ENCODE measurements at places on chromosomes 5 and 9. TPM values are rescaled to one million over a fixed set of nuclear protein-coding genes. Genes with fewer than 3 reads are reported as not detected.

DNA sequence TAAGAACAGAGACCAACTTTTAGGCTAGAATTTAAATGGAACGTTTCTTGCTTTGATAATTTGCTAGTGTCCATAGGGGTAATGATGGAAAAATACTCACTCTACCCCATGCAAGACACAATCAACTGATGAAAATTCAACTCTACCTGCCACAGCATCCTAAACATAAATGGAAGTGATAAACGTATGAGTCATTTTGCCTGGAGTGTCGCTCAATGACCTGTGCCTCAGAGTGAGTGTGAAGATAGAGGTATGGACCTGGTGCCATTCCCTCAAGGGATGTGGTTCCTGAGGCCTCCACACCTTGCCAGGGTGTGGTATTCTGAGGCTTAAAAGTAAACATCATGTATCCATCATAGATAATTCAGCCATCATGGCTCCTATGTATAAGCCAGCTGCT, 14.0 kb downstream of the ARL14EPL start:
- no peak for DNase-seq

DNA sequence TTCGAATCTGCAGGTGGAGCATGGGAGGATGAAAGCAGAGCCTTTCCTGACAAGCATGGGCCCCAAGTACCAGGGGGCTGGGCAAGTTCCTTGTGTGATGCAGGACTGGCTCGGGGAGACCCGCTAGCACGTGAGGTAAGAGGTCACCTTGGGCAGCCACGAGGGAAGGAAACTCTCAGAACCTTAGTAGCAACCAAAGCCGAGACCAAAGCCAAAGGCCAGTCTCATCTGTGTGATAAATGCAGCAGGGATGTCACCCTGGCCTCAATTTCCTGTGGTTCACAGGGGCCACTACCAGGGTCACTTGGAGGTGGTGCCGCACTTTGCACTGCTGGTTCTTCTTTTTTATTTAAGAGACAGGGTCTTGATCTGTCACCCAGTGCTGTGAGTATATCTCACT, 39.5 kb downstream of the PRRT1B start:
- no peak for DNase-seq

- DNase-seq = no peak
Measured at GRCh38 chr5:101080462-101081240, 177.6 kb upstream of the ST8SIA4 start.

- DNase-seq = no peak
Measured at GRCh38 chr5:174340226-174340625, 294.7 kb downstream of the NSG2 start.

The EEIG1 gene
- 56.9 TPM for total RNA-seq

The C8G gene
- 1.4 TPM for total RNA-seq

The SPIN1 gene
- 76.4 TPM for total RNA-seq

The SOHLH1 gene
- total RNA-seq = not detected

Data from posterior vena cava (tissue), 2 donors.